ENCODE measurements at places on chromosomes 4 and X. TPM values are rescaled to one million over a fixed set of nuclear protein-coding genes. Genes with fewer than 3 reads are reported as not detected.

Gene HELT
- total RNA-seq: not detected

Gene MCUB
- total RNA-seq: 30.1 TPM

Gene SPANXC
- total RNA-seq: not detected

Gene NDST4
- not detected for total RNA-seq

Gene FABP2
- not detected for total RNA-seq

Gene SPIN2A
- total RNA-seq: 0.84 TPM

Gene NRK
- not detected for total RNA-seq

Gene HSD17B13
- 0.16 TPM for total RNA-seq

Gene SMIM43
- total RNA-seq: not detected

Gene WAS
- total RNA-seq: 117 TPM

Gene DACH2
- total RNA-seq: not detected

Gene MGAT4D
- total RNA-seq: not detected

Gene SRPK3
- not detected for total RNA-seq

Gene UTP3
- 44.1 TPM for total RNA-seq

All from activated T-helper 2 cell treated with anti-CD3 and anti-CD28 coated beads, Interferon-gamma antibody, Interleukin-2, Interleukin-4, amounts not matched to agents 10 μg/mL and 5 μg/mL and 100 μg/mL, durations not matched to agents 14 hours and 24 hours and 36 hours (primary cell).